Regular cardiac myocyte (primary cell): ENCODE measurements at places on chromosomes 12 and 14. TPM values are rescaled to one million over a fixed set of nuclear protein-coding genes. Genes with fewer than 3 reads are reported as not detected.

The APOLD1 gene
- total RNA-seq: 56.6 and 77.2 TPM in 2 replicates

The CSRP2 gene
- 11.7 and 29.9 TPM in 2 replicates for total RNA-seq

The ERBB3 gene
- 0.38 and 0.56 TPM in 2 replicates for total RNA-seq

The CCDC38 gene
- total RNA-seq: under 0.01 TPM in 2 replicates

The RASSF9 gene
- total RNA-seq: 0.77 and 0.85 TPM in 2 replicates

The GALNT16 gene
- total RNA-seq: 1.9 and 2.5 TPM in 2 replicates

The KIF5A gene
- total RNA-seq: 0.19 and 0.28 TPM in 2 replicates

The SSTR1 gene
- 0.77 and 1.1 TPM in 2 replicates for total RNA-seq

The CLEC9A gene
- total RNA-seq: not detected in 2 replicates

The GSG1 gene
- 0.19 and 0.85 TPM in 2 replicates for total RNA-seq

The PRKCH gene
- total RNA-seq: 11.6 and 11.9 TPM in 2 replicates

The VRTN gene
- not detected in 2 replicates for total RNA-seq

The CCDC177 gene
- under 0.01 TPM in 2 replicates for total RNA-seq

The TMPRSS12 gene
- not detected in 2 replicates for total RNA-seq

The MUCL1 gene
- not detected in 2 replicates for total RNA-seq

The TAS2R50 gene
- total RNA-seq: 1.5 and 3.1 TPM in 2 replicates

The RASAL1 gene
- not detected in 2 replicates for total RNA-seq

The ENDOU gene
- under 0.01 TPM in 1 of 2 replicates, not detected in the other for total RNA-seq

The DEGS2 gene
- total RNA-seq: under 0.01 and 0.28 TPM in 2 replicates

The MYL2 gene
- not detected in 2 replicates for total RNA-seq

The ST8SIA1 gene
- under 0.01 and 0.28 TPM in 2 replicates for total RNA-seq

The IGF1 gene
- under 0.01 and 0.56 TPM in 2 replicates for total RNA-seq

The SOAT2 gene
- total RNA-seq: 0.19 TPM in 1 of 2 replicates, not detected in the other

The NEDD8 gene
- total RNA-seq: 142 and 224 TPM in 2 replicates

The SLCO1B3 gene
- not detected in 2 replicates for total RNA-seq

The KRT86 gene
- 0.19 and 0.85 TPM in 2 replicates for total RNA-seq

The ANO4 gene
- 0.38 and 2.3 TPM in 2 replicates for total RNA-seq

The RBP5 gene
- total RNA-seq: 0.19 TPM in 1 of 2 replicates, not detected in the other

The SLC5A8 gene
- under 0.01 TPM in 1 of 2 replicates, not detected in the other for total RNA-seq

The AJUBA gene
- total RNA-seq: 47.0 and 53.0 TPM in 2 replicates

The KRT82 gene
- total RNA-seq: not detected in 2 replicates

The POP5 gene
- 32.1 and 99.1 TPM in 2 replicates for total RNA-seq

The SERPINA9 gene
- total RNA-seq: 0.28 and 0.96 TPM in 2 replicates

The FOXA1 gene
- total RNA-seq: not detected in 2 replicates

The SIX4 gene
- total RNA-seq: 8.1 and 9.6 TPM in 2 replicates

The NRL gene
- 0.56 and 0.77 TPM in 2 replicates for total RNA-seq
